ENCODE measurements at places on chromosomes 16 and 17.
A peak's percentile ranks its signal among the peaks of the same experiment; 100 is the strongest.

GRCh38 chr17:48892940-48893645 is 506 bp downstream of the ATP5MC1 start:
- no peak for DNase-seq

DNA sequence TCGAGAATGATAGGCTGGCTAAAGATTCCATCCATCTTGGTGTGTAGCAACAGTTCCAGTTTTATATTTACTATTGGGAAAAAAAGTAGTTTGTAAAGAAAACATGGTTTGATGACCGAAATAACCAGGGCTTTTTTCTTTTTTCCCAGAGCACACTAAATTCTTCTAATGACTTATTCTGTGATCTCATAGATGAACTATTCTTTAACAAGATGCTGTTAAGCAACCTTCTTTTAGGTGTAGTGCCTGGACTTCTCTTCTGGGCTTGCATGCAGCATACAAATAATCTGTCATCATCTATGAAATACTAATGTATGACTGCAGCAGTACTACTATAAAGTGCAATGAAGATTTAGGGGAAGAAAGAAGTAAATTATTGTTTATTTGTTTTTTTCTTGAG is 11.0 kb upstream of the CAPNS2 start:
- no peak for DNase-seq

- DNase-seq, result no peak
Observed at GRCh38 chr16:61002479-61003204, 1033.6 kb downstream of the CDH8 start.

DNA sequence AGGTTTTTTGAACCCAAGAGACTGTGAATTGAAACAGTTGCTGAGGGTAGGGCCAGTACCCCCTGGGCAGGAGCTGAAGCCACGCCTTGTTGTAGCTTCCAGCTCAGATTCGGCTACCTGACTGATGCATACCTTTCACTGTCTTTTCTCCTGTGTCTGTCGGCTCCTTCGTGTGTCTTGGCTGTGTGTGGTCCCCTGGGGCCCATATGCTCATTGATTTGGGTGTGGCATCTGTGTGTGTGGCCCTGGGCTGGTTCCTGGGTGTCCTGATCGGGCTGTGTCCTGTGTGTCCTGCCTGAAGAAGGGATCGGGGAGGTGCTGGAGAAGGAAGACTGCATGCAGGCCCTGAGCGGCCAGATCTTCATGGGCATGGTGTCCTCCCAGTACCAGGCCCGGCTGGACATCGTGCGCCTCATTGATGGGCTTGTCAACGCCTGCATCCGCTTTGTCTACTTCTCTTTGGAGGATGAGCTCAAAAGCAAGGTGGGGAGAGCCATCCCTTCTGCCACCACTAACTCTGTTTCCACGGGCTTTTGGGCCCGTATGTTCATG is 20.9 kb downstream of the CASKIN2 start:
- DNase-seq, result no peak

GRCh38 chr16:2231016-2231931 is 5.0 kb upstream of the DNASE1L2 start:
- DNase-seq, result no peak

GRCh38 chr16:85027958-85028684 is 526 bp downstream of the KIAA0513 start:
- DNase-seq, result no peak

DNA sequence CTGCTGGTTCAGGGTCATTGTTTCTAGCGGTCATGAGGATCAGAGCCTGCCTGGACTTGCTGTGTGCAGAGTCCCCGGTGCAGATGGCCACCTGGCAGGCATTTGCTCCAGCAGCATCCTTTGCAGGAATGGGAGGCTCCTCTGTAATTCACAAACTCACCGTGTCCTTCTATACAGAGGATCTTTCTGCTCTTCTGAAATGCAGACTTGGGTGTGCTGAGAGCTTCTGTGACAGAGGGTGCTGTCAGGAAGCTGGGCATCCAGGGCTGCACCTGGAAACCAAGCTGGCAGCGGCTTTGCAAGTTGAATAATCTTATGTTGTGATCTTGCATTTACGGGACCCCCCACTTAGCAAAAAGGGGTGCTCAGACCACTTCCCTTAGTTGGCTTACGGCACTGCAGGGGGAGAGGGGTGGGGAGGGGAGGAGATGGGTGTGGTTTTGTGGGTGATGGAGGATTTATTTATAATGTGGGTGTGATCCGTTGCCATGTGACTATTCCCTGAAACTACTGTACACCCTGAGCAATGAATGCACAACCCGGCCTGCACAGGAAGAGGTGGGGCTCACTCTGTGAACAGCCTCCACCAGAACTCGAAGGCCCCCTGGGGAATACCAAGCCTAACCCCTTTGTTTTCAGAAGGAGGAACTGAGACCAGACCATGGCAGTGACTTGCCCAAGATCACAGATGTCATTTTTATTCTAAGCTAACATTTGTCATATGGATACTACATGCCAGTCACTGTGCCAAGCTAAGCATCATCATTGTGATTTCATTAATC is 178.3 kb downstream of the PRKCB start:
- no peak for DNase-seq

GRCh38 chr16:27385398-27385797 is 16.6 kb upstream of the IL21R start:
- DNase-seq, result no peak

DNA sequence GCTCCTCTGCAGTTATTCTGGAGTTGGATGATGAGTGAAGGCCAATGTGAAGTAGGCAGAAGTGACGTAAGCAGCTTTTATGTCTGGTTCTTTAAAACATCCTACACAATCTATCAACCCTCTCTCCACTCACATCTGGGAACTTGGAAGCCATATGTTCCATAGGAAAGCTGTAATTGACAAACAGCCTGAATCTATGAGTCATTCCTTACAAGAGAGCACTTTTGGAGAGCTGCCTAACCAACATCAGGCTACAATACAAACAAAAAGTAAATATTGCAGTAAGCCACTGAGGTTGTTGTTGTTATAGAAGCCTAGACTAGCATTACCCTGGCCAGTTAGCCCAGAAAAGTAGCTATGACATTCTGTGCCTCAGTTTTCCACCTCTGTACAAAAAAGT is 5.9 kb downstream of the CCL7 start:
- DNase-seq, result no peak

GRCh38 chr17:2410951-2411350 is 10.1 kb upstream of the MNT start:
- no peak for DNase-seq

- no peak for DNase-seq
Observed at GRCh38 chr16:53713403-53714204, 9.6 kb downstream of the FTO start.

DNA sequence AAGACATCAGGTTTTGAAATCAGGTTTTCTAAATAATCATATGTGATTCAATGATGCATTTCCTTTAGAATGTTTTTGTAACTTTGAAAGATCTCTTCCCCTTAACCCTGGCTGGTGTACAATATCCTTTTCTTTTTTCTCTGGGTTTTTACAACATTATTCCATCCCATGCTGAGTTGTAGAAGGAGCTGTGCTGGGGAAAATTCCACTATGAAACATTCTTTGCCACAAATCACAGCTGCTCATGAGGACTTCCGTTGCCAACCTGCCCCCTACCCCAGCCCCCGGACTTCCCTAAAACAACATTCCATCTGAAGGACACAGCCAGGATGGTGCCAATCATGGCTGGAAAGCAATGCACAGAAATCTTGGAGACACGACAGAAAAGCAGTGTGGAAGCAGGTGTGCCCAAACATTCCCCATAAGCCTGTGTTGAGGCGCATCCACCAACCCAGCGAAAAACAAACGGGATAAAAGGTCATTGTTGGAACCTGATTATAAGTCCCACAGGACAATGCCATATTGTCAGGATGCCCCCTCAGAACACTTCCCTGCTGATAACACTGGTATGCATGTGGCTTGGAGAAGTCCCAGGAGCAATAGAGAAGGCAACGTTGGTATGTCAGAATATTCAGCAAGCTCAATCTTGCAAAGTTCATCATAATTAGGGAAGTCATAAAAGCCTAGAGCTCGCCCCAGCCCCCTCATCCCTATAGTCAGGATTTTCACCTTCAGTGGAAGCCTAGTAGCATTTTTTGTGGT is 475.0 kb downstream of the HS3ST3B1 start:
- peak; percentile 37 for DNase-seq

DNA sequence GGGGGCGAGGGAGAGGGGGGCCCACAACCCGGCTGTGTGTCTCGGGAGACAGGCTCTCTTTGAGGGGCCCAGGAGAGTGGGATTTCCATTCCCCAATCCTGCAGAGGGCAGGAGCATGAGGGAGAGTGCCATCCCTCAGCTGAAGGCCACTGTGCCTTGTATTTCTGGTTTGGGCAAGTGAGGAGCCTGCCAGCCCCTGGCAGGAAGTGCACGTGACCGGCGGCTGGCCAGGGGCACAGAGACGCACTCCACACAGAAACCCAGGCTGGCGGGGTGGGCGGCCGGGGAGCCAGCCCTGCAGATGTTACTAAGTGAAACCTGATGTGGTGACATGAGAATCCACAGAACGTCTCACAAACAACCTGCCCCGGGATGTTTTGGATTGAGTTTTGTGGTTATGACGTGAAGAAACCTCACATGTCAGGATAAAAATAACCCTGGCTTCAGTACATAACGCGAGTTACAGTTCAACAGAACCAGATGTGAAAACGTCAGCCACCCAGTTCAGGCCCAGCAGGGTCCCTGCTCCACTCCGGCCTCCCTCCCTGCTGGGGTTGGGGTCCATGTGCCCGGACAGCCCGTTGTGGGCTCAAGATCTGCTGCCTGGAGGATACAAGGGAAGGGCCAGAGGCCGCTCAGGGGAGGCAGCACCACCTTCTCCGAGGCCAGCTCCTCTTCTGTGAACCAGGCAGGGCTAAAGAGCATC is 51.7 kb upstream of the MTSS2 start:
- no peak for DNase-seq

Measured in HT1080 (cell line).